ENCODE measurements at places on chromosomes 7 and 10. TPM values are rescaled to one million over a fixed set of nuclear protein-coding genes. Genes with fewer than 3 reads are reported as not detected.

The PAPOLB gene
- not detected for polyA plus RNA-seq

The PI4K2A gene
- 6.8 TPM for polyA plus RNA-seq

The DUSP5 gene
- polyA plus RNA-seq, result 1.7 TPM

The PKD1L1 gene
- polyA plus RNA-seq, result not detected

The CCAR1 gene
- 102 TPM for polyA plus RNA-seq

The SHH gene
- polyA plus RNA-seq, result 3.3 TPM

The ZNF511 gene
- polyA plus RNA-seq, result 9.9 TPM

The HMX2 gene
- polyA plus RNA-seq, result not detected

The GNG11 gene
- 4.7 TPM for polyA plus RNA-seq

The GBX1 gene
- polyA plus RNA-seq, result not detected

The ODAD2 gene
- not detected for polyA plus RNA-seq

The ABCA13 gene
- not detected for polyA plus RNA-seq

The TDRD1 gene
- 3.0 TPM for polyA plus RNA-seq

The CYP26C1 gene
- not detected for polyA plus RNA-seq

The SLC18A3 gene
- not detected for polyA plus RNA-seq

The HOXA13 gene
- polyA plus RNA-seq, result not detected

The MYL10 gene
- polyA plus RNA-seq, result not detected

The SORBS1 gene
- 48.0 TPM for polyA plus RNA-seq

The EN2 gene
- polyA plus RNA-seq, result 6.1 TPM

The RELN gene
- 10.6 TPM for polyA plus RNA-seq

The ECHDC3 gene
- not detected for polyA plus RNA-seq

All from Purkinje cell (primary cell).